Adrenal gland (tissue), 19 donors: ENCODE measurements at places on chromosomes 1 and 21.

DNA sequence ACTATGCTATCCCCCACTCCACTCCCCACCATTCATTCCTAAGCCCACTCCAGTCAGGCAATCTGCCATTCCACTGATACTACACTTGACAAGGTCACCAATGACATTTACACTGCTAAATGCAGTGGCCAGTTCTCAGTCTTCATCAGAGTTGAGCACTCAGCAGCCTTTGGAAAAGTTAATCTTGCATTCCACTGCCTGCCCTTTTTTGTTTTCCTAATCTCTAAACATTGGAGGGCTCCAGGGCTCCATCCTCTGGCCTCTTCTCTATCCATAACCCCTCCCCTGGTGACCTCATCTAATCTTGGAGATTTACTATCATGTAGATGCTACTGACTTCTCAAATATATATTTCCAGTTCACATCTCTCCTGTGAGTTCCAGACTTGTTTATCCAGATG is 70.9 kb upstream of the S1PR1 start:
- H3K36me3 ChIP-seq = no peaks in the 10 kb centered on the region
- DNase-seq = no peak
- H3K4me3 ChIP-seq = no peak overlapping the region
- no peaks in the 10 kb centered on the region for H3K4me1 ChIP-seq

DNA sequence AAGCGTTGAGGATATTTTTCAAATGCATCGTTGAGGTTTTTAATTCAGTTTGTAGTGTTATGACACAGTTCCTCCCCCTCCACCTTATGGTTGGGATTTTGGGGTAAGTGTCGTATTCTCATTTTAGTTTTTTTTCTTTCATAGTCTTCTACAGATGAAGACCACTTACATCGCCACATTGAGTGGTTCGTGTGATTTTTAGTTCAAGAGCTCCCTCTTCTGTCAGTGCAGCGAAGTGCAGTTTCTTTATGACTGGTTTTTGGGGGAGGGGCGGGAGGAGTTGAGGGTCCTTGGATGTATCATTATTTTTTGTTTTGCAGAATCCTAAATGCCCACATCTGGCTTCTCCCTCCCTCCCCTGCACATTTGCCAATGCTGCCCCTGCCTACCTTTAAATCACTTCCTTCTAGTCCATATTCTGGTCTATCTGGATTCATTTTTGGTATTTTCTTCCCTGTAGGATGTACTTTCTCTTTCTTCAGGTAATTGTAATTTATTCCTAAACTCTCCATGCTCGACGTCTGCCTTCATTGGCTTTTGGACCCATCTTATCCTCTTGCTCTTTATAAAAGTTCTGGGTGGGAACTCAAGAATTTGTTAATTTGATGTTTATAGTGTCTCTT is 433.1 kb downstream of the CAMTA1 start:
- H3K27ac ChIP-seq = no peak overlapping the region
- H3K27me3 ChIP-seq = no peaks in the 10 kb centered on the region
- H3K36me3 ChIP-seq = no peaks in the 10 kb centered on the region
- no peak overlapping the region for H3K4me3 ChIP-seq
- peak; percentile 71 for DNase-seq
- H3K4me1 ChIP-seq = no peaks in the 10 kb centered on the region

DNA sequence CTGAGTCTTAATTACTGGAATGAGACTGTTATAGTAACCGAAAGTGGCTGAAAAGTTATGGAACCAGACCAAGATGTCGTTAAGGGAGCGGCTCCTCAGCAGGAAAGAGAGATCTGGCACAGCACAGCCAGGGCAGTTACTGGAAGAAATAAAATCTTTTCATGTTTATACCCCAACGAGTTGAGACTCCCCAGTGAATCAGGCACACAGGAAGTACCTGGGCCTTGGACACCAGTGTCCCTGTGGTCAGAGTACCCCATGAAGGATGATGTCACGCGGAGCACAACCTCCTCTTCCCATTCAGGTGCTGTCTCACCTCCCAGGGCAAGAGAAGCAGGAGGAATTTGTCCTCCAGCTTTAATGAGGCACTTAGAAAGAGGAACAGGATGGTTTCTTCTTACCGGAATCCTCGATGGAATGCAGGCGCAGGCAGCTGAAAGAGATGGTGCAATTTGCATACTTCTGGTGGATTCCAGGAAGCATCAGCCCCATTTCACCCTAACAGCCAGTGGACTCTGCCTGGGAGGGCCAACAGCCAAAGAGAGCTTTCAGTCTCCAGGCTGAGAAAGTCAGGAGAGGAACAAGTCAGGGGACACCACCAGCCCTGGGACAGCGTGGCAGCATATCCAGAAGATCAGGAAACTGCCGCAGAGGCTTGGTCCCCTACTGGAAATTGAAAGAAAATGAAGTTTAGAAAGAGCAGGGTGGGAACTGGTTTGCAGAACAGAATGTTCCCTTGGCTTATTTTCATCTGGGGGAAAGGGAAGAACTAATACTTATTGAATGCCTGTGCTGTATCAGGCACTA is 35.9 kb upstream of the CTTNBP2NL start:
- no peaks in the 10 kb centered on the region for H3K27me3 ChIP-seq
- DNase-seq = peak; percentile 80
- H3K36me3 ChIP-seq = no peaks in the 10 kb centered on the region

DNA sequence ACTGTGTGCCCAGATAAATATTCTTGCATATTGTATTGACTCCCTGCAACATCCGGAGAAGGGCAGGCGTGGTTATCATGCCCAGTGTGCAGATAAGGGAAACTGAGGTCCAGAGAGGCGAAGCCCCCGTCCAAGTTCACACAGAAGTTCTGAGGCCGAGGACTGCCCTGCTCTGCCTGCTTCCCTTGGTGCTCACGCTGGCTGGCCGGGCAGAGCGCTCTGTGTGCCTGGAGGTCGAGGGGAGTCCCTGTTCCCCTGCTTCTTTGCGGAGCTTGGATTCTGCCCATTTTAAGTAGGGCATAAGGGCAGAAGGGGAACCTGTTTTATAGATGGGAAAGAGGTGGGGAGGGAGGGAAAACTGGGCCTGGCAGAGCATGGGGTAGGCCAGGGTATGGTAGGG is 92.8 kb upstream of the ACTL8 start:
- H3K4me1 ChIP-seq = no peaks in the 10 kb centered on the region
- no peak for DNase-seq
- H3K27me3 ChIP-seq = no peaks in the 10 kb centered on the region
- H3K36me3 ChIP-seq = no peaks in the 10 kb centered on the region

GRCh38 chr1:20589331-20590278 is 708 bp downstream of the CDA start:
- H3K27ac ChIP-seq = peak overlapping the region; percentile 42
- no peaks in the 10 kb centered on the region for H3K36me3 ChIP-seq
- peak; percentile 60 for DNase-seq

- no peaks in the 10 kb centered on the region for H3K36me3 ChIP-seq
- DNase-seq = no peak
- no peak overlapping the region for H3K4me3 ChIP-seq
- no peaks in the 10 kb centered on the region for H3K4me1 ChIP-seq
- no peaks in the 10 kb centered on the region for H3K27me3 ChIP-seq
These were observed 375.1 kb downstream of the RYR2 start for GRCh38 chr1:237416924-237417655.

- no peaks in the 10 kb centered on the region for H3K36me3 ChIP-seq
- no peak for DNase-seq
- H3K4me1 ChIP-seq = no peaks in the 10 kb centered on the region
- no peak overlapping the region for H3K4me3 ChIP-seq
- no peaks in the 10 kb centered on the region for H3K27me3 ChIP-seq
- H3K27ac ChIP-seq = no peak overlapping the region
These were observed 190.1 kb downstream of the TM2D1 start for GRCh38 chr1:61534847-61535246.

DNA sequence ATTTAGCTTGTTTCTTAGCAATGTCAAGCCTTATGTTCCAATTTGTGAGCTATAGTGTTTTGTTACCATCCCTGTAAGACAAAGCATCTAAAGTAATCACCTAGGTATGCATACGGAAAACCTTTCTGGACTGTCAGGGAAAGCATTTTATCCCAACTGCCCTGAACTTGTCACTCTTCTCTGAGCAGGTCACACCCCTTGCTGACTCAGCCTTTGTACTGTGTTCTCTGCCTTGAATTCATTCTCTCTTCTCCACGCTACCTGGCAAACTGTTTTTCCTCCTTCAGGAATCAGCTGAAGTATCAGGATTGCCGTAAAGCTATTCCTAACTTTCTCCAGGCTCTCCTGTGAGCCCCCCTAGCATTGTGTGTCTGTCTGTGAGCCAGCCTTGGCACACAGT is 54.2 kb downstream of the PBX1 start:
- H3K27me3 ChIP-seq = no peaks in the 10 kb centered on the region
- no peak overlapping the region for H3K4me3 ChIP-seq
- H3K4me1 ChIP-seq = peaks cover 26% of the 10 kb centered on the region
- peak; percentile 52 for DNase-seq
- no peaks in the 10 kb centered on the region for H3K36me3 ChIP-seq
- no peak overlapping the region for H3K27ac ChIP-seq

DNA sequence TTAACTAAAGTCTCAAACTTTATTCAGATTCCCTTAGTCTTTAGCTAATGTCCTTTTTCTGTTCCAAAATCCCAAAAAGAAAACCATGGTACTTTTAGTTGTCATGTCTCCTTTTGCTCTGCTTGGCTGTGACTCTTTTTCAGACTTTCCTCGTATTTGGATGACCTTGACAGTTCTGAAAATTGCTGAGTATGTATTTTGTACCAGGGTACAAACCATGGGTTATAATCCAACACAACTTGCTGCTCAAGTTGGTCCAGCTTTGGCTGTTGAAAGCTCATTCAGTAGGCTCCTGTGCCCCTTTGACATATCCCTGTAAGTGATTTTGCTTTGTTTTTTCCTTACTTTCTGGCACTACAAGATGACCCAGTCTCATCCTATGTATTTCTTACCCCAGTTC is 51.7 kb downstream of the PALMD start:
- no peak overlapping the region for H3K27ac ChIP-seq
- no peaks in the 10 kb centered on the region for H3K27me3 ChIP-seq
- no peaks in the 10 kb centered on the region for H3K36me3 ChIP-seq
- H3K4me3 ChIP-seq = no peak overlapping the region
- DNase-seq = no peak

- no peak overlapping the region for H3K4me3 ChIP-seq
- H3K27me3 ChIP-seq = no peaks in the 10 kb centered on the region
- no peaks in the 10 kb centered on the region for H3K36me3 ChIP-seq
- no peak overlapping the region for H3K27ac ChIP-seq
- no peak for DNase-seq
- peaks cover 6% of the 10 kb centered on the region for H3K4me1 ChIP-seq
These were observed 137.5 kb upstream of the JUN start for GRCh38 chr1:58921342-58921741.

- H3K27ac ChIP-seq = no peak overlapping the region
- no peak overlapping the region for H3K4me3 ChIP-seq
- H3K4me1 ChIP-seq = no peaks in the 10 kb centered on the region
- no peaks in the 10 kb centered on the region for H3K36me3 ChIP-seq
These were observed 61.7 kb downstream of the CASQ2 start for GRCh38 chr1:115706587-115707425.

DNA sequence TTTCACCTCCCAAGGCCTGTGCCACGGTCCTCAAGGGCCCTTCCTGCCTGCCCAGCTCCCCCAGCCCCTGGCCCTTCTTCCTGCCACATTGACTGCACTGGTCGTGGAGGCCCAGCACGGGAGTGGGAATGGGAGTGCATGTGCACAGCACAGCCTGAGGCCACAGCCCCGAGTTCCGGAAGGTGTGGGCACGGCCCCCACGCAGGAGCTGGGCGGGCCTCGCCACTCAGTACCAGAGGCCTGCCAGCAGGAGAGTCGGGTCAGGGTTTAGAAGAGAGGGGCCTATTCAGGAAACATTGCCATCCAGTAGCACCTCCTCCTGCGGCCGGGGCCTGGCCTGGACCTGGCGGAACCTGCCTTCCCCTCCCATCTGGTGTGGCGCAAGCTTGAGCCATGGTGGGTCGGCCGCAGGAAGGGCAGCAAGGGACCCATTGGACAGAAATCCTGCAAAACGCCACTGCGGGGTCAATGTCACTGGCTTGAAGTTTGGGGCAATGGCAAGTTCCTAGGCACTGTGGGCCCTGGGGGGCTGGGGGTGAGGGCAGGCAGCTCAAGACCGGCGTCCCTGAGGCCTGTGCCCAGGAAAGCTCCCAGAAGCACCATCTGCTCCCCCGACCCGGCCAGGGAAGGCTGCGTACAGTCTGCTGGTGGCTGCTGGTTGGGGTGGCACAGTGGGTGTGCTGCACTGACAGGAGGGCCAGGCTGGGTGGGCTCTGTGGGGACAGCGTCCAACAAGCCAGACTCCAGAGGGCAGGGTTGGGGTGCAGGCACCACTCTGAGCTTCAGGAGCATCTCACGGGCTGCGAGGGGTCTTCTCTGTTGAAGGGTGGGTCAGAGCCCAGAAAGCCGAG is 1.8 kb upstream of the TMEM52 start:
- no peaks in the 10 kb centered on the region for H3K36me3 ChIP-seq
- H3K27ac ChIP-seq = no peak overlapping the region
- H3K27me3 ChIP-seq = no peaks in the 10 kb centered on the region
- H3K4me1 ChIP-seq = peaks cover 14% of the 10 kb centered on the region
- peak; percentile 21 for DNase-seq

DNA sequence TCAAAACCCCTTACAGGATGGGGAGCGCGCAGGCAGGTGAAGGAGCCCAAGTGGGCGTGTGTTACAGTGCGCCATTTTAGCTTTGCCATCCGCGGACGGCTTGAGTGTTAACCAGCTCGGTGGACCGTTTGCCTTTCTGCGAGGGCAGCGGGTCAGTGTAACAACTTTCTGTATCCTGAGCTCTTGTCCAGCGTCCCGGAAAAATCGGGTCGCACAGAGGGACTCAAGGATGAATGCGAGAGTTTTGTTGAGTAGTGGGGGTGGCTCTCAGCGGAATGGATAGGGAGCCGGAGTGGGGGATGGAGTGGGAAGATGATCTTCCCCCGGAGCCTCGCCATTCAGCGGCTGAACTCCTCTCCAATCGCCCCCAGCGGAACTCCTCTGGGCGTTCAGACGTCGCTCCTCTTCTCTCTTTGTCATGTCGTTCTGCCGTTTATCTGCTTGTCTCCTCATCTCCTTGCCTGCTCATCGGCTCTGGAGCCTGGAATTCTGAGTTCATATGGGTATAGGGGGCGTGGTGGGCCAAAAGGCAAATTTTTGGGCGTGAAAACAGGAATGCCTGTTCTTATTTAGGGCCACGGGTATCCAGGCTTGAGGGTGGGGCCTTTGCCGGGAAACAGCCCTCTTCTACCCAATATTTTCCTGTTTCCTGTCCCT is 295.4 kb downstream of the CTH start:
- no peaks in the 10 kb centered on the region for H3K36me3 ChIP-seq
- no peak for DNase-seq

DNA sequence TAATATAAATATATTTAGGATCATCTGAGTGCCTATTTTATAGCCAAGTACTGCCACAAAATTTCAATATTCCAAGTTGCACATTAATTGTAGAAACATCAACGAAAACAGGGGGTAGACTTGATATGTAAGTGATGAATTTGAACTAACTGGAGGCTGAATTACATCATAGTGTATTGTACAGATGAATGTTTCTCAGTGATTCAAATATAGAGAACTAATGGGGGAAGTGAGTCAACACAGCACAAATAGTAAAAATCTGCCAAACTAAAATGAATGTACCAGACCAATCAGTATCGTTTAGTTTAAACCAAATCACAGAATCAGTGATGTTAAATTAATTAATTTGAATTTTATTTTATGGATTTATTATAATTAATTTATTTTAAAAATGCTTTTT is 42.8 kb downstream of the RTCA start:
- no peaks in the 10 kb centered on the region for H3K27me3 ChIP-seq
- H3K4me3 ChIP-seq = no peak overlapping the region
- H3K36me3 ChIP-seq = no peaks in the 10 kb centered on the region
- H3K4me1 ChIP-seq = no peaks in the 10 kb centered on the region
